B cell (primary cell): ENCODE measurements at places on chromosomes 11 and 22.

DNA sequence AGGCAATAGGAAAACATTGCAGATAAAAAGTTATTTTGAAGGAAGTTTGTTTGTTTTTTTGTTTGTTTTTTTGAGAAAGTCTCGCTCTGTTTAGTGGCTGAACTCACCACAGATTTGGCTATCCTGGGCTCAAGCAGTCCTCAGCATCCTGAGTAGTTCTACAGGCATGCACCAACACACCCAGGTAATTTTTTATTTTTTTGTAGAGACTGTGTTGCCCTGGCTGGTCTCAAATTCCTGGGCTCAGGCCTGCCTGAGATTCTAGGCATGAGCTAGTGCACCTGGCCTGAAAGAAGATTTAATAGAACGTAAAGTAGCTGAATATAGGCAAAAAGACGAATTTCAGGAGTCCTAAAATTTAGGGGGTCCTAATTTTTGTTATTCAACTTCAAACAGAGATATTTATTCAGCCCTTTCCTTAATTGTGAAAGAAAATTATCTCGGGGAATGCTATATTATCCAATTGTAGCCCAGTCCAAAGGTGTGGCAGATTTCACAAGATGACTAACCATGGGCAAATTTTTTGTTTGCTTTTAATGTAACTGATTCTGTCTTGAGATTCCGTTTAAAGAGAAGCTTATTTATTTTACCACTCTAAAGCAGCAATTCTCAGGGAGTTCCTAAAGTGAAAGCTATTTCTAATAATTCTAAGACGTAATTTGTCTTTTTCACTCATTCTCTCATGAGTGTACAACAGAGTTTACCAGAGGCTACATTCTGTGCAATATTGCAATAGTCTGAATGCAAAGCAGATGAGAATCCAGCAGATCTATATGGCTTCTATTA is 940 bp downstream of the IL18 start:
- no peak for DNase-seq

DNA sequence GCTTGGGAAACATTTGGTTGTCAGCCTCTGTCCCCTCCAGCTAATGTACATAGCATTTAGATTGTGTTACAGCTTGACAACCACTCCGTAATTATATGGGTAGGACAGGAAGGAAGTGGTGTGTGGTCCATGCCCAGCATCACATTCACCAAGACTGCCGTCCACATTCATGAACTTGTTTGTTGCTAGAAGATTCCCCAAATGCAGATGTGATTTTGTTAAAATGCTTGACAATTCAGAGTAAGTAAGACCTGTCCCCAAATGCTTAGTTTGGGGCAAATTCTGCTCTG is 1482.7 kb downstream of the TBC1D22A start:
- no peak for DNase-seq

- no peak for DNase-seq
Observed at GRCh38 chr11:46336563-46337180, 10.6 kb upstream of the DGKZ start.

- no peak for DNase-seq
Observed at GRCh38 chr11:10695833-10696232, 2.3 kb upstream of the IRAG1 start.

DNA sequence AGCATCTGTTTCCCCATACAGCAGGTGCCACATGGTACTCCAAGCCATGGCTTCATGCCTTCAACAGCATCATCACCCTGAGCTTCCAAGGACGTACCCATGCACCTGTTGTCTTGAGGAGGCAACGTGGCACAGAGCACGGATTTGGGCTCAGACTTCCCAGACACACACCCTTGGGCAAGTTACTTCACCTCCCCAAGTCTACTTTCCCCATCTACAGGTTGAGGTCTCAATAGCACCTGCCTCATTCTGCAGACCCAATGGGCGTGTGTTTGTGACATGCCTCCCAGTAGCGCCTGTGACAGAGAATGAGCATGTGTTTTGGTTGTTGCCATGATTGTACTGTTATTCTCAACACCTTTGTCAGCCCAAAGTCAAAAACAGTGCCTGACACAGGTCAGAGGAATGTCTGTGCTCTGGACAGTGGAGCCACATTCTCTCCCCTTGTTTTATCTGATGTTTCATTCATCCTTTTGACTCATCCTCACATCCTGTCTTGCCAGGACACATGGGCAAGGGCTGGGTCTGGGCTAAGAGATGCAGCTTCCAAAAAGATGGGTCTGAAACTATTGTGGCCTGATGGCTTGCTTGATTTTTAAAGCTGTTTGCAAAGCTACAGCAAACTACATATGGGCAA is 53.4 kb upstream of the CCND1 start:
- DNase-seq = no peak

DNA sequence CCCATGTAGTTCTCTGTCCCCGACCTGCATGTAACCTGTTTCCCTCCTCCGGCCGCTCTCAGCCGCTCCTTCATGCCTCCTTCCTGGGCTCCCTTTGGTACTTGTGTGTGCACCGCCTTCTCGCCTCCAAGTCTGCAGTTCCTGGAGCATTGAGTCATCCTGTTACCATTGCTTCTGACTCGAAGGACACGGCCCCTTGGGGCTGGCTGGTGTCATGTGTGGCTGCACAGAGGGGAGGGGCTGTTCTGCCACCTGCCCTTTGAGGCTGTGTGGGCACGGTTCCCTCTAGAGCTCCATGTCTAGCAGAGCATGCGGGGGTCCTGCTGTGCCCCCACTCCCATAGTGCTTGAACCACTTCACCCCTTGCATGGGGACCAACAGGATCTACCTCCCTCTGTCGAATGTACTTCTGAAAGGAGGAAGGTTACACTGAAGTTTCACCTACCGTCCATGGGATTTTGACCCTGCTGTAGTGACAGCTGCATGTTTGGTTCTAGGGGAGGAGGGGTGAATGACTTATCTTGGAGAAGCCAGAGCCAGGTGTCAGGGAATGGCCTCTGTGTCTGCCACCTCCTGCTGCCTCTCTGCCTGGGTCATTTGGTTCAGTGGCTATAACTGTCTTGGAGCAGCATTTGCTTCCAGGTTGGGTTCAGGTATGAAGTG is 39.6 kb downstream of the BCR start:
- peak; percentile 65 for DNase-seq

DNA sequence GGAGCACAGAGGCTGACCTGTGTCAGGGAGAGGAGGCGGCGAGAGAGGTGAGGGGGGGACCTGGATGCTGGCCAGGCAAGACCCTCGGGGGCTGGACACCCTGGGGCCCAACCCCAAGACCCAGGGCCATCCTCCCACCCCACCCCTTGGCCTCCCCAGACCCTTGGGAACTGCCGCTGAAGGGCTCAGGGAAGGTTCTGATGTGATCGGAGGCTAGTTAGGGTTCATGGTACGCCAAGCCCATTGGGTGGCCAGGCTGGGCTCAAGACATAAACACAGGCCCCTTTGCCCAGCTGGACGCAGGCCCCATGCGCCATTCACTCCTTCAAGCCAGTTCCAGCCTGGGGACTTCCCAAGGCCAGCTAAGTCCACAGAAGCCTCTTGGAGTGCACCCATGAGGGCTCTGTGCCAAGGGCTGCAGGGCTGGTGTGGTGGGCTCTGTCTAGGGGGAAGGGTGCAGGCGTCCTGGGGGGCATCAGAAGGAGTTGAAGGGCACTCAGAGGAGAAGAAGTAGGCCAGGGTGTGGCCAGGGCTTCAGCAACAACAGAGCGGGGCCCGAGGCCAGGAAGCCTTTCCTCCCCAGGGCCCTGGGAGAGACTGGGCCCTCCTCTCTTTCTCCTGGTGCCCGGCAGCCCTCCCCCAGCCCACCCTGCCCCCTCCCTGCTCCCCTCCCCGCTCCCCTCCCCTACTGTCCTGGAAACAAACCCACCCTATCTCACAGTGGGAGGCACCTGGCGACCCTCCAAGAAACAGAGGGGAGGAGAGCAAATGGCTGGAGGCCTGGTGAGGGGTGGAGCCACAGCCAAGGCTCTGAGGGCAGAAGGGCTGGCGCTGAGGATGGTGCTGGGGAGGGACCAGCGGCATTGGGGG is 12.9 kb downstream of the TSPAN32 start:
- DNase-seq = no peak

DNA sequence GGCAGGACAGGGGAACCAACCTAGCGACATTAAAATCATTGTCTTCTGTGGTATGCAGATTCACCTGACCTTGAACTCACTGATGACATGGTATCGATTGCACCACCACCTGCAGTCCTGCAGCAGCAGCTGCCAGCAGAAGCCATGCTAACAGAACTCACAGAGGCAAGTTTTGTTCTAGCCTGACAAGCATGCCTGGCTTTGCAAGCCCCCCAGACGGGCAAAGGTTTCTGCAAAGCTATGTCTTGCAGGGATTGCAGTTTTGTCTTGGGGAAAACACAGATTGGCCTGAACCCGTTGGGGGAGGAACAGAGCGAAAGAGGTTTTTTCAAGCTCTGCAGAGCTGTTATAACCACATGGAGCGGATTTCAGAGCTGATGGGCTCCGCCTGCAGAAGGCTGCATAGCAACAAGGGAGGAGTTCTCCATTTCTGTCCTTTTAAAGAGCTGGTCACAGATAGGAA is 221.0 kb downstream of the HIPK3 start:
- no peak for DNase-seq

GRCh38 chr11:94518300-94518699 is 6.0 kb downstream of the C11orf97 start:
- no peak for DNase-seq

- DNase-seq = no peak
Observed at GRCh38 chr11:63574856-63575602, 11.8 kb upstream of the PLAAT2 start.

- DNase-seq = no peak
Observed at GRCh38 chr11:90669094-90669493, 446.2 kb upstream of the CHORDC1 start.

GRCh38 chr22:38874529-38875222 is 2.7 kb upstream of the CBX6 start:
- DNase-seq = no peak

- no peak for DNase-seq
Observed at GRCh38 chr11:131468565-131468964, 98.2 kb downstream of the NTM start.

GRCh38 chr22:29266564-29267461 is 968 bp downstream of the RHBDD3 start:
- no peak for DNase-seq

DNA sequence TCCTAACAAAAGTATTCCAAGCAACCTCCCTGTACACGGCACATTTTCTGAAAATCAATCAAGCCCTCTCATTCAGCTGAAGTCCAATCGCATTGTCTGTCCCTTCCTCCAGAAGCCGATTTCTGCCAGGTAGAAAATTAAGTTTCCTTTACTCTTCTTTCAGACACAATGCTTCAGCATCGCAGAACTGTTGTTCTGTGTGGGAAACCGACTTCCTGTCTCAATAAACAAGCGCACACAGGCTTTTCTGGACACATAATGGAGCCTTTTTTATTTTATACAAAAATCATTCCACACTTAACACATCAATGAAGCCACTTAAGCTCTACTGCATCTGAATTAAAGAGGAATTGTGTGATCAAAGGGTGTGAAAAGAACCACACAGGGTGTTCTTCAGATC is 75.6 kb downstream of the BLID start:
- DNase-seq = no peak

DNA sequence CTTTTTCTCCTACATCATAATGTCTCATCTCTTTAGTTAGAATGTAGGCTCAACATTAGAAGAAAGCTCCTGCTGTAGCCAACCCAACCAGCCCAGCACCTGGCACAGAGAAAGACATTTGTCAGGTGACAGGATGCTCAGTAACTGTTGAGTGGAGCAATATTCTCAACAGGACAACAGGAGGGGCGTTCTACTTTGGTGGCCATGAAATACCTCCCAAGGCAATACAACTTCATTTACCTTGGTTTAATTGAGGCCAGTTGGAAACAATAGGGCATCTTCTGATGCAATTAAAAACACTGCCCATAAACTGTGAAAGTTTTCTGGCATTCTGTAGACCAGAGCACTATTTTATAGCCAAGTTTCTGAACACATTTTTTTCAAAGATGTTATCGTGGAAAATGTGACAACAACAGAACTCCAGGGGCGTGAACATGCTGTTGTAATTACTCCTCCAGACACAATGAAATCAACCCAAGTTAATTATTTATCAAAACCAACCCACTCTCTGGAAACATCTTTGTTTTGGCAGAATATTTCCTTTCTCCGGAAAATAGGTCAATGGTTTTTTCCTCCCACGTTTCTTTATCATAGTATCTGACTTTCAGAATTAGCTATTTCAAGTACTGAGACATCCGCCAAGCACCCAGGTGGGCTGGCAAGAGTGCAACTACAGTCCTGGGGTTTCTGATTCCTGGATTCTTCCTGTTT is 538.1 kb downstream of the SOX6 start:
- DNase-seq = no peak

GRCh38 chr11:83153764-83154163 is 3.2 kb upstream of the PCF11 start:
- DNase-seq = no peak

DNA sequence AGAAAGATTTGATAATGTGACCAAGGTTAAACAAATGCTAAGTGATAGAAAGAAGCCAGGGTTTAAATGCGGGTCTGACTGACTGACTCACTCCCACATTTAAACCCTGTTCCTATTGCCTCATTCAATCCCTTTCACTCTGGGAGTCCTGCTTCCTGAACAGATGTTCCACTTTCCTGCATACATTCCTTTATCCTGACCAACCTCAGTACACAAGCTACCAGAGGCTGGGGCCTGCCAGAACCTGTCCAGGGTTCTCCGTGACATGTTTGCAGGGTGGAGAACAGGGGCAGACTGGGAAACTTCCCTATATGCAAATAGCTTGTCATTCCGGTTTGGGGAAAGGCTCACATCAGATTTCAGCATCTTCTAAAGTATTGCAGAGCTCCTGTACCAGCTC is 3.0 kb upstream of the ANKK1 start:
- DNase-seq = no peak

- DNase-seq = no peak
Observed at GRCh38 chr11:113176599-113177360, 137.6 kb upstream of the TTC12 start.

DNA sequence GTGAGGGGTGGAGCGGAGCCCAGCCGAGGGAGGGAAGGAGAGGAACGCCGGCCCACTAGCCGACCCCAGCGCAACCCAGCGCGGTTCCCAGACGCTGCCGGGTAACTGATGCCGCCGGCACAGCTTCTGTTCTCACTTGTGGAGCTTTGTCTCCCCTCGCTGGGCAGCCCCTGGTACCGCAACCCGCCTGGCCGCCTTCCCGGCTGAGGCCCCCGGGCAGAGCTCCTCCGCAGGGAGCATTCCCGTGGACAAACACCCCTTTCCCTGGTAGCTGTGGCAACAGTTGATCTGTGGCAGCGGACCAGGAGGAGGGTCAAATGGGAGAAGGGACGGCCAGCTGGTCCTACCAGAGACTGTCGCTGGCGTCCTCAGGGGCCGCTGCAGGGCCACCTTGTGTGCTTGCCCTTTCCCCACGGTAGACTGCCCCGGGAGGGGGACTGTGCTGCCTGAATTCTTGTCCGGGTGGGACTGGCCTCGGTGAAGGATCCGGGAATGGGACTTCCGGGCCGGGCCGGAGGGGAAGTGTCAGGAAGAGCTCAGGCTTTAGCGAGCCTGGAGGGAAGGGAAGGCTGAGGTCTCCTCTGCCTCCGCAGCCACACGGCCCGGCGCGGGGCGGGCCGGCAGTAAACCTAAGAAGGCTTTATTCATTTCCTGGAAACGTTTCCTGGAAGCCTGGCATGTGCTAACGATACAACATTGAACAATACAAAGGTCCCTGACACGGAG is 468.0 kb downstream of the OPCML start:
- no peak for DNase-seq

- no peak for DNase-seq
Observed at GRCh38 chr11:74543991-74544390, 48.4 kb upstream of the POLD3 start.
